NCI-H2081 (cell line): ENCODE measurements at places on chromosomes 7 and 10.
A peak's percentile ranks its signal among the peaks of the same experiment; 100 is the strongest.

DNA sequence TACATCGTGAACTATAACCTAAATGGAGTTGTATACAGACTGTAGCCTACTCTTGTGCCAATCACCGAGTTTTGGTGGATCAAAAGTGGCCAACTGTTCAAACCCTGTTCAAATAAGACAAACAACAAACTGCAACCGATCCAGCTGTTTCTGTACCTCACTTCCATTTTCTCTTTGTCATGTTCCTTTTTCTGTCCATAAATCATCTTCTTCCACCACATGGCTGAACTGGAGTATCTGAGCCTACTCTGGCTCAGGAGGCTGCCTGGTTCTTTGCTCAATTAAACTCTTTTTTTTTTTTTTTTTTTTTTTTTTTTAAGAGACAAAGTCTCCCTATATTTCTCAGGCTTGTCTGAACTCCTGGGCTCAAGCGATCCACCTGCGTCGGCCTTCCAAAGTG is 59.0 kb upstream of the NPVF start:
- no peak for DNase-seq

GRCh38 chr10:13725594-13725993 is 138.8 kb downstream of the PRPF18 start:
- no peak for DNase-seq

DNA sequence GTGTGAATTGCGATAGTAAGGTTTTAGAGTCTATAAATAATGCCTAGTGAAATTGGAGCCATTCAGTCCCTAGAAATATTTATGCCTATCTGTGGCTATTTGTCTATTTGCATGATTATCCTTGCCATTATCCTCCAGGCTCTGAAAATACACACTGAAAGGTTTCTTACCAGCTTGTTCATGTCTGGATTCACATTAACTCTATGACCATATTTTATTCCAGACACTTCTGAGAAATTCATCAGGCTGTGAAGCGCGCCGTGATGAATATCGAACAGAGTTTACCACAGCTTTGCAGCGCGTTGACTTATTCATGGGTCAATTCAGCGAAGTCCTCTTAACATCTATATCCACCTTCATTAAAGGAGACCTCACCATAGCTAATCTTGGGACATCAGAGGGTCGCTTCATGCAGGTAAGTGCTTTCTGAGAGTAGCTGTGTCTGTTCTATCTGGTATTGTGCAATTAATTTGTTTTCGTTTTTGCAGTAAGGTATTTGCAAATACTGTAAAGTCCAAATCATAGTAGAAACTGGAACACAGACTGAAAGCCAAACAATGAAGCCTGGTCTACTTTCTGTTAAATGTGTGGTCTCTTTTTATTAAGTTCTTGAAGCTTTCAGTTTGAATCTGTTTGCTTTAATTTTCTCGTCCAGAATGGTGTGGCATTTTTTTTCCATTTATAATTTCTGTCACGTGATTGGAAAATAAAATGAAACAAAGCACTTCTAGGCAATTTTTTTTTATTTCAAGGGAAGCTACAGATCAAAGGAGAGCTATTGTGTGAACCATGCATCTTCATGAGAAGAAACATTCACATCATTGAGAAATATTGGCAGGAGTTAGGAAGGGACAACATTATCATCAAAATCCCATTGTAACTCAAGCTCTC is 59.7 kb downstream of the MET start:
- DNase-seq, result no peak

DNA sequence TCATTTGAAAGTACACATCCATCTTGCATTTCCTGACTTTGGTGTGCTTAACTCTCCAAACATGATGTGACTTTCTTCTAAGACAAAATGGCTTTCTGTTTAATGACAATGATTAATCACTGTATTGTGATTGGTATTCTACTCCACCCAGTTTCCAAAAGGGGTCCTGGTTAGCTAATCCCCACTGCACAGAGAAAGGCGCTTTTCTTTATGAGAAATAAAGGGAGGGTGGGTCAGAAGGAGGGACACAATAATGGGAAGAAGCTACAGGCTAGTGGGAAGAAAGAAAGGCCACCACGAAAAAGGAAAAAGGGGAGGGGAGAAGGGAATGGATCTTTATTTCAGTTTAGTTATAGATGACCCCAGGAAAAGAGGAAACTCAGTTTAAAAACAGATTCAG is 69.2 kb downstream of the PRTFDC1 start:
- no peak for DNase-seq

GRCh38 chr7:103851357-103851756 is 138.1 kb downstream of the RELN start:
- no peak for DNase-seq

- no peak for DNase-seq
These were observed 195.9 kb downstream of the CFTR start for GRCh38 chr7:117675497-117676435.

- DNase-seq, result no peak
These were observed 59.4 kb upstream of the UCN3 start for GRCh38 chr10:5305374-5305773.

DNA sequence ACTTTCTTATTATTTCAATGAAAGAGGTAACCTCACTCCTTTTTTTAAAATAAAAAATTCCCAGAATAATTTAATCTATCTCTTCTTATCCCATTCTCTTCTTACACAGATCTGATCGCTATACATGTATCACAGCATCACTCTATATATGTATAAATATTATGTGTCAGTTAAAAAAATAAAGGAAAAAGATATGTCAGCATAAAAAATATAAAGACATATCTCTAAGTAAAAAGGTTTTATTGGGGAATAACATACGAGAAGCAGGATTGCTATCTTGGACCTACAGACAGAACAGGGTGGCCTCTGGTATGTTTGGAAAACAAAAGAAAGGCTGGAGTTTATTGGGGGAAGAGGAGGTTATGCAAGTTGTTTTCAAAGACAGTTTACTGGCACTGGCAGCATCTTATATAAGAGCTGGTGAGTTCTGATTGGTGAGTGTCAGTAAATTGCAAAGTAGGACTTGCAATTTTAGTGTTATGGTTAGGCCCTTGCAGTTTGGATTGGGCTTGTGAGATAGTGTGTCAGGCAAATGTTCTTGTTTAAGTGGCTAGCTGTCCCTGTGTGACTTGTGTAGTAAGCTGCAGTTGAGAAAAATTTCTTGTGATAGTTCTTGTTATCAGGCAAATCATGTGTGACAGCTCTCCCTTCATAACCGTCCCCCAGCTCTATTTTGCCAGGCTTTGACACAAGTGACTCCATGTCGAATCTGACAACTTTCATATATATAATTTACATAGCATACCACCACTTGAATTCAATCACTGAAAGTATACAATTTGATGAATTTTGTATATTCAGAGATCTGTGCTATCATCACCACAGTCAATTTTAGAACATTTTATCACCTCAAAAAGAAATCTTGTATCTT is 118.2 kb downstream of the HBP1 start:
- no peak for DNase-seq

GRCh38 chr7:150940431-150941102 is 37.6 kb downstream of the KCNH2 start:
- DNase-seq, result no peak

DNA sequence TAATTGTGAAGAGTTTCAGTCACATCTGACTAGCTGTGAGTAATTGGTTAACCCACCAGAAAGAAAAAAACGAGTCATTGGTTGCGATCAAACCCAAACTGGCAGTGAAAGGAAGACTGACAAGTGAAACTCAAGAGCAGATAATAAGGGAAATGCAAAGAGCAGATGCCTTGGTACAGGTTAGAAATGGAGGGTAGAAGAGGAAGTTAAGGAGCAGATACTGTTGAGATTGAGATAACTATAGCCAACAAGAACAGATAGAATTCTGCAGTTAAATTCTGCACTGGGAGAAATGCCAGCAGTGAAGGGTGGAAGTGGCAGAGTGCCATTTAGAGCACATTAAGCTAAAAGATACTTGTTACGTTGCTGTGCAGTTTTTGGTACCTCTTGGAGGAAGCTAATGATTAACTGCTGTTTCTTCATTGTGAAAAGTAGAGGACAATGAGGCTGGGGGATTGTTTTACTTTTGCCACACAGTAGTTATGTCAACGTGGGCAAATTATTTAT is 65.8 kb downstream of the CDK13 start:
- DNase-seq, result peak; percentile 59
